ENCODE measurements at places on chromosomes 12 and 14.
A peak's percentile ranks its signal among the peaks of the same experiment; 100 is the strongest.

GRCh38 chr12:27844366-27845090 lies 64.5 kb upstream of the MANSC4 start:
- no peak for DNase-seq

DNA sequence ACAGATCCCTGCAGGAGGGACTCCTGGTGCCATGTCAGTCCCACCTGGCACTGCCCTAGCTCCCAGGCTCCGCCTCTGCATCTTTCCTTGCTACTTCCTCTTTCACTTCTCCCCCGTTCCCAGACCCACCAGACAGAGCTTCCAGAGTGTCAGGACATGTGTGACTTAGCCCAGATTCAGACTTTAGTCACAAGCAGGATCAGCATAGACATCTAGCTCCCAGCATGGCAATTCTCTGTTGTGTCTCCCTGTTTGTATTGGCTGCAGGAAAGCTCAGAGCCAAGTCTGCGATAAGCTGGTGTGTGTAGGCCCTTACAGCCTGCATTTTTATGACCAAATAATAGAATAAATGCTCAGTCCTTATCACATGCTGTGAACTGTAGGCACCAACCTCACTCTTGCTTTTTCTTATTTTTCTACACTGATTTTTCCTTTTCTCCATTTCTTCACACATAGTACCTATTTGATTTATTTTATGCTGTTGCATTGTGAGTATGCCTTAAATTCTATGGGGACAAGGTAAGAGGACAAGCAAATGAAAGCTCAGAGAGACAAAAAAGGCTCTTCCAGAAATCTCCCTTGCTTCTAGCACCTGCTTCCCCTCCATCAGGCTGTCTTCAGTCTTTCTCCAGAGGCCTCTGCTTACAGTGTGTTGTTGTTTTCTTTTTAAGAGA lies 5.9 kb downstream of the DHRS2 start:
- DNase-seq = no peak

GRCh38 chr12:99498756-99499155 lies 148.8 kb upstream of the GARIN6 start:
- peak; percentile 30 for DNase-seq

GRCh38 chr12:55703288-55703687 lies 4.4 kb downstream of the ITGA7 start:
- DNase-seq = no peak

- DNase-seq = no peak
Measured at GRCh38 chr14:69270795-69271708, 11.1 kb downstream of the GALNT16 start.

GRCh38 chr12:99128246-99128802 lies 483.2 kb downstream of the APAF1 start:
- DNase-seq = no peak

DNA sequence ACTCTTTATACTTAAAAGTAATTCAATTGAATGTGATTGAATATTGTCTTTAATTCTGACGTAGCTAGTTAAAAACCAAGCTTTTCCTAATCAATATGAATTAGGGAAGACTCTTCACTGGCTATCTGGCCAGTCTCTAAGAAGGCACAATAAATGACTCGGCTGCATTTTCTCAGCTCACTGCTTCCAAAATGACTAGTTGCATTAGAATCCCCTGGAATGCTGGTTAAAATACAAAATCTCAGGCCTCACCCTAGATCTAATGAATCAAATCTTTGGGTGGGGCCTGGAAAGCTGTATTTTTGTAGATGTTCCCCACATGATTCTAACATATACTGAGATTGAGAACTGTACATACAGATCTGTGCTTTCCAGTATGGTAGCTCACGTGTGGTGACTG lies 242.1 kb downstream of the CHST11 start:
- no peak for DNase-seq

GRCh38 chr12:100717733-100718067 lies 76.9 kb upstream of the ANO4 start:
- no peak for DNase-seq

GRCh38 chr12:3355378-3355900 lies 135.6 kb upstream of the PRMT8 start:
- no peak for DNase-seq

DNA sequence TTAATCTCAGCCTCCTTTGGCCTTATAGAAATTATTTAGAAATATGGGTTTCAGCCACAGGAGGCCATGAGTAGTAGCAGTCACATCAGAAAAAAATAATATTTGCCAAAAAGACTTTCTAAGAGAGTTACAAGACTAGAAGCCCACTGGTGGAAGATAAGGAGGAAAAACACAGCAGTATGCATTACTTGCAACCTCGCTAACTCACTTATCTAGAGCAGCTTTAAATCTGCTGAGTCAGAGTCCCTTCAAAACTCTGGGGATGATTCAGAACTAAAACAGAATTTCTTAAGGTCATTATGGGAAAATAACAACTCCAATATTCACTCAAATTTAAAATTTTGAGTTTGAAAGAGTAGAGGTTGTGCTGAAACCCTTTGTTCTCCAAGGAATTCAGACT lies 6.2 kb downstream of the OR4K17 start:
- no peak for DNase-seq

- no peak for DNase-seq
Measured at GRCh38 chr14:71524320-71524982, 407.8 kb upstream of the RGS6 start.

DNA sequence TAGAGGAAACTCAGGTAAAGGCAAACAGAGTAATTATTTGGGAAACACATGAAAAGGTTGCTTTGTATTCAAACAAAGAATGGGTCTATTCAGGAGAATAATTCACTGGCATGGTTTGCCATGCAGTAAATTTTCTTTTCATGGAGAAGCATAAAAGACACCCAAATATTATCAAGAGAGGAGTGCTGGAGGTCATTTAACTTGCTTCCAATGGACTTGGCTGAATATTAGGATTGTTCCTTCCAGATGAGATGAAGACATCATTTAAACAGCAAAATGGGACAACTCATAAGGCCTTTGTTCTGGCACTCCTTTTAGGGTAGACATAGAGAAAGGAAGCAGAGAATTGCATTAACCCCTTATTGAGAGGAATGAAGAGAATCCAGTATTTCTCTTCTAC lies 38.7 kb downstream of the WIF1 start:
- DNase-seq = no peak

- no peak for DNase-seq
Measured at GRCh38 chr12:50699154-50699553, 64.7 kb upstream of the ATF1 start.

- no peak for DNase-seq
Measured at GRCh38 chr12:110249716-110250225, 31.3 kb upstream of the ATP2A2 start.

DNA sequence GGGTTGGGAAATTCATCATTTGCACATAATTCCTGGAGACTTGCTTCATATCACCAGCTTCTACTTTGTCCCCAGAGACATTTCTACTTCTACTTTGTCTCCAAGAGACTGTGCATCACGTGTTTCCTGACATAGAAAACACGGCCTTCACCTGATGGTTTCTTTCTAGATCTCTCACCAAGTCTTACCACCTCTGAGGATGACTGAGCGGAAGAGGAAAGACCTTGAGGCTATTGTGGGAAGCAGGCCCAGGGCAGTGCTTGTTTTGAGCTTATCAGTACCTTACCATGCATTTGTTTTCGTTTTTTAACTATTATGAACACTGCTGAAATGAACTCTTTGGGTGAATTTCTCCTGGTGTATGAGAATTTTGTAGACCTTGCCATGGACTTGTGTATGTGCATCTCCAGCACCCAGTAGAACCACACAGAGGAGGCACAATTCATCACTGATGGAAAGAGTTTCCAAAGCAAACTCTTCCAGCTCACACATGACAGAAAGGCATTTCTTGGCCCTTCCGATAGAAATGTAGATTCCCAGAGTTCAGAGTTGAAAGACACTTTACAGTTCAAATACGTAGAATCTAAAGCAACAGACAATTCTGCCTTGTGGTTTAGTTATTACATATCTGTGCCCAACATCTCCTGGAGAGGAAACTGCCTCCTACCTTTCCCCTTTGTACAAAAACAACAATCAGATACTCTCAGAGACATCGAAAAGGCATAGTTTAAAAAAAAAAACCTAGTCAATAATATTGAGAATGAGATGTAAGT lies 434.7 kb downstream of the FUT8 start:
- DNase-seq = no peak

- DNase-seq = no peak
Measured at GRCh38 chr14:23021434-23021833, 11.5 kb upstream of the C14orf93 start.

- DNase-seq = no peak
Measured at GRCh38 chr12:111220363-111220762, 148.5 kb downstream of the PHETA1 start.

GRCh38 chr12:51994959-51995358 lies 11.8 kb upstream of the TAMALIN start:
- no peak for DNase-seq

DNA sequence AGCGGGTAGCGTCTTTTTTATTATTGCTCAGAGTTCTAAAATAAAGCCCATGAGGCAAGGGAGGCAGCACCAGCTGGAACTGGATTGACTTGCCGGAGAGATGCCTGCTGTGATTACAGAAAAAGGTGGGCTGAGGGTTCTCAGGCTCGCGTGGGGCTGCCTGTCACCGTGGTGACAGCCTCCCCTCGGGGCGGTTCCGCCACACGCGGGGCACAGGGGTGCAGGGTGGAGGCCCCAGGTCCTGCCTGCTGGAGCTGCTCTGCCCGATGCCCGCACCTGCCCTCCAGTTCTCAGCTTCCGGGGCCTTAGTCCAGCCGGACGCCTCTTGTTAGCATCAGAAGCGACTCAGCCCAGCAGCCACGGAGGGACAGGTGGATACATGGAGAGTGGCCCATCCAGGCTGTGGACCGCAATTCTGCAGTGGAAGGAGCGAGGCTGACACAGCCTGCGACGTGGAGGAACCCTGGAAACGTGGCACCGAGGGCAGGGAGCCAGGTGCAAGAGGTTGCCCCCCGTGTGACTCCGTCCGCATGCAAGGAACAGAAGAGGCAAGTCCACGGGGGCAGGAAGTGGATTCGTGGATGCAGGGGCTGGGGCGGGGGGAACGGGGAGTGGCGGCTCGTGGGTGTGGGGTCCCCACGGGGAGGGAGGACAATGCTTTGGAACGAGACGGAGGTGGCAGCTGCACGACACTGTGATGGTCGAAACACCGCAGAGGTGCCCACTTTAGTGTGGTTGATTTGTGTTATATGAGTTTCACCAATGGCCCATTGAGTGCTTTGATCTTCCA lies 79.5 kb downstream of the GALNT9 start:
- DNase-seq = no peak

GRCh38 chr14:94649543-94650443 lies 37.6 kb downstream of the SERPINA3 start:
- DNase-seq = no peak

DNA sequence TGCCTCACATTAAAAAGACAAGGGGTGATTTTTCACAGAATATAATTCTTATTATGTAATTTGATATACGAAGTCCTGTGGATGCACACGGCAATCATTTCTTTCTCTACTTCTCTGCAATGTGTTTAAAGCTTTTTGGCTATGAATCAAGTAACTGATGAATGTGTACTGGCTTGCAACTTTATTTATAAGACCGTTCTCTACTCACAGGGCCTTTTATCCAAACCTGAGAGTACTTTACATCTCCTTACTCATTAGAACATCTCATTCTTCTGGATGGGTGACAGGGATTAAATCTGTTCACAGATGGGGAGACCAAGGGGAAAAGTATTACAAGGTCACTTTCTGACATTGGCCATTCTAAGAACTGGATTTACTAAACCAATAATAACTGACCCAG lies 215.8 kb upstream of the DIO2 start:
- no peak for DNase-seq

GRCh38 chr12:15982471-15982870 lies 71.3 kb downstream of the DERA start:
- DNase-seq = no peak

- DNase-seq = no peak
Measured at GRCh38 chr12:65305346-65305950, 27.0 kb downstream of the MSRB3 start.

DNA sequence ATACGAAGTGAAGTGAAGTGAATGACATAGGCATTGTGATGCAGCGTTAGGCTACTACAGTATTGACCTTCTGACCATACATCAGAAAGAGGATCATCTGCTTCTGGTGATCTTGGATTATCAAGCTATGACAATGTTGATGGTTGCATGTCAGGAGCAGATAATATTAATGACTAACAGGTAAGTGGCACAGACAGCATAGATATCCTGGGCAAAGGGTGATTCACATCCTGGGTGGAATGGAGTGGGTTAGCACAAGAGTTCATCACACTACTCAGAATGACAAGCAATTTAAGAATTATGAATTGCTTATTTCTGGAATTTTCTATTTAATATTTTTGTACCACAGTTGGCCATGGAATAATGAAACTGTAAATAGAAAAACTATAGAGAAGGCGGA lies 397.9 kb upstream of the ATP2B1 start:
- no peak for DNase-seq

DNA sequence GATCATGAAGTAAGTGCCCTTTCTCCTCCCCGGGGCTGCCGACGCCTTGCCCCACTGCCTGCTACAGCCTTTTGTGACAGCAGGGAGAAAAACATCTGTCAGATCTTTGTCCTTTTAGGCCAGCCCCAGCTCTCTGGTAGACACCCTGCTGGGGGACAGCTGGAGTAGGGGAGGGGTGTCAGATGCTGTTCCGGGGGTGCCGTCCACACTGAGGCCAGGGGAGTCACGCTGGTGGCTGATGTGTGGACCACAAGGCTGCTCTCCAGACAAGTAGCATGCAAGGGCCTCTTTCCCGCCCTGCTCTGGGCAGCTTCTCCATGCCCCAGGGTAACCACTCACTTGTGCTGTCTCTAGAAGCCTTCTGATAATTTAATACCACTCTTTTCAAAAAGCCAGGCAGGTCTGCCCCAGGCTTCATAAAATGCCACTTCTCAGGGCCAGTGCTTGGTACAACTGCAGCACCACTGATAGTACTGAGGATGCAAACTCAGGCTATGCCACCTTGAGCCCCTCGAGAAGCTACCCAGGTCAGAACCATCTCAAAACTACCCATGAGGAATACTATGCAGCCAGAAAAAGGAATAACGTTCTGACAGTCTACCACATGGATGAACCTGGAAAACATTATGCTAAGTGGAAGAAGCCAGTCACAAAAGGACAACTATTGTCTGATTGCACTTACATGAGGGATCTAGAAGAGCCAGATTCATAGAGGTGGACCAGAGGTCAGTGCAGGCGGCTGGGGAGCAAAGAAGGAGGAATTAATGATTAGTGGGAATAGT lies 66.0 kb upstream of the RIN3 start:
- DNase-seq = no peak

DNA sequence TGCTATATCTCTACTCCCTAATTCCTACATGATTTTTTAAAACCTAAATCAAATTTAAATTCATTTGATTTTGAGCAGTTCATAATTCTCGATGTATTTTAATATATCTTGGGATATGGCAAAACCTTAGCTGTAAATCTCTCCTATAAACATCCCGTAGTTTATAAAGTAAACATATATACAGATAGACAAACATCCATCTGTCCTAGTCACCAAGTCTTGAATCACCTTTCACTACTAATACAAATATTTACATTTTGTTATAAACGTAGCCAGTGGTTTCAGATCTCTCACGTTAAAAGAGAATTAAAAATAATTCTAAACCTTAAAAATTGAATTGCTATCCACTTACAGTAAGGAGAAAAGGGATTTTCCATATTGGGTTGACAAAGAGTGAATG lies 107.0 kb downstream of the TSHR start:
- no peak for DNase-seq

- DNase-seq = no peak
Measured at GRCh38 chr12:68750506-68750905, 4.5 kb downstream of the SLC35E3 start.

Measured in iPS DF 19.7 (cell line).